Stimulated activated CD8-positive, alpha-beta memory T cell treated with anti-CD3 and anti-CD28 coated beads, Interleukin-4, amount 100 ng/mL, for 1 hour (primary cell): ENCODE measurements at places on chromosomes 13 and 19.

DNA sequence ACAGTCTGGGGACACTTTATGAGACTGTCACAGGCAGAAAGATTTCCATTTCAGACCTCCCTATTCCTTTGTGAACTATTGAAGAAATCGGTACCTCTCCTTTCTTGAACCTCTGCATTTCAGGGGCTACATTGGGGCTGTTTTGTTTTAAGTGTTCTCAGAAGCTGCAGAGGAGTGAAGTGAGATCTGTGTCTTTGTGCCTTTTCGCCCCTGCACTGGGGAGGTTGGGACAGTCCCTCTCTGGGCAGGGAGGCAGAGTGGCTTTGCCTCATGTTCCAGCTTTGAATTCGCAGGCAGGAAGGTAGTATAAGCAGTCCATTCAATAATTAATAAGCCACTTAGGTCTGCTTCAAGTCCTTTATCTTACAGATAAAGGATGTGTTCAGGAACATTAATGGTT, 9.5 kb upstream of the AMER2 start:
- no peak for DNase-seq

- no peak for DNase-seq
These were observed 375.6 kb downstream of the ITGBL1 start for GRCh38 chr13:101828119-101828518.

DNA sequence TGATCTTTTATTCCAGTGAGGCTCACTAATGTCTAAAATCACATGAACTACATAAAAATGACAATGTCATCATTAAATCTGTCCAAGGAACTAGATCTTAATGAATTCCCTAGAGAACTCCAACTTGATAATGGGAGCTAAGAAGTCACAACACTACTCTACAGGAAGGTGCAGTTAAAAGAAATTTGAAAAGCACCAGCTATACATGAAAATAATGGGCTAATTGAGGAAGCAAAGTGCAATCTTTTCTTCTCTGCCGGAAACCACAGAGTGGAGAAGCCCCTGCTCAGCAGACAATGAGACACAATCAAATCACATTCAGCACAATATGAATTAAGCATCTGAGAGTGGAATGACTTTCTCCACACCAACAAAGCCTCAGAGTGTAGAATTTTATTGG, 261.7 kb downstream of the LHFPL6 start:
- DNase-seq: no peak

DNA sequence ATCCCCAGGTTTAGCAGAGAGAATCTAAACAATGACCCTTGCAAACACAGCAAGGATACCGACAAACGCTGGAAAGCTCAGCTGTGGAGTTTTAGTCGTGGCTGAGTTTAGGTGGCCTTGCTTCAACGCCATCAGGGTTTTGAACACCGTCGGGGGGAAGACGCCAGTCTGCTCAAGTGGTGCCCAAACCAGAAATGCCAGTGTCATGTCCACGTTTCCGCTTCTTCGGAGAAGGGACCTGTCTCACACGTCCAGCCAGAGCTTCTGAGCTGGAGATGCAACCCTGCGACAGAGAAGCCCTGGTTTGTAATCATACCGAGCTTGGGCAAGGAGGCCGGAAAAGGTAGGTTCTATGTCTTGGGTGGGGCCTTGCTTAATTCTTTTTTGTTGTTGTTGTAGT, 42.6 kb upstream of the ATP11A start:
- DNase-seq: no peak

DNA sequence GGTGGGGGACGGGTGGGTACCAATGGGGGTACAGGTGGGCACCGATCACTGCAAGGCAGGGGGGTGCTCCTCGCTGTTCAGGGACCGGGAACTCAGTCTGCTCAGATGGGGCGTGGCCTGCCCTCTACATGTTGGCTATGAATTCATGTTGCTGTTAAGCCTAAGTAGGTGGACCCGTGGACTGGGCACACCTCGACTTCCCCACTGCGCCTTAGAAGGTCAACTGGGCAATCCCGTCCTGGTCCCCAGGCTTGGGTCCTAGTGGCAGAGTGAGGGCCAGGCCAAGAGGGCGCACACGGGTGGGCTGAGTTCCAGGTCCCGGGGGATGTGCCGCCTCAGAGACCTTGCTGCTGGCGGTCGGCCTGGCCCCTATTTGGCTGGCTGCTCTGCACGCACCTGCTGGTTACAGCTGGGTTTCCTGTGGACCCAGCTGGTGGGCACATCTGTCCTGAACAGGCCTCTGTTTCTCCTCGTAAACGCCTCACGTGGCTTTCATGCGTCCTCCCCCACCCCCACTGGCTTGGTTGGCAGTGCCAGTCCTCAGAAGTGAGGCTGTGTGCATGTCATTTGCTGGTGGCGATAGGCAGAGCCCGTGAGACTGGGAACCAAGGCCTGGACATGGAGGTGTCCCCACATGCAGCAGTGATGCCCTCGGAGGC, 13.5 kb upstream of the ZNF554 start:
- no peak for DNase-seq

GRCh38 chr19:485077-485476, 11.2 kb upstream of the MADCAM1 start:
- DNase-seq: no peak

DNA sequence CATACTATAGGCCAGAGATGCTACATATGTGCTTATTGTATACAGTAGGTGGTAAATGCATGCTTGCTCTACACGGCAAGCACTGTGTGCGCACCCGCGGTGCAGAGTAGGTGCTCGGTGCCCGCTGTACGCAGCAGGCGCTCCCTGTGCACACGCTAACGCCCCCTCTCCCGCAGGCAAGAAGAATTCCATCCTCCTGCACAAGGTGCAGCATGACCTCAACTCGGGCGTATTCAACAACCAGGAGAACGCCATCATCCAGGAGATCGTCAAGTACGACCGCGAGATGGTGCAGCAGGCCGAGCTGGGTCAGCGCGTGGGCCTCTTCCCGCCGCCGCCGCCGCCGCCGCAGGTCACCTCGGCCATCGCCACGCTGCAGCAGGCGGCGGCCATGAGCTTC, 17.7 kb downstream of the POLRMT start:
- no peak for DNase-seq

GRCh38 chr19:54376610-54377285, 12.0 kb upstream of the LAIR1 start:
- no peak for DNase-seq

DNA sequence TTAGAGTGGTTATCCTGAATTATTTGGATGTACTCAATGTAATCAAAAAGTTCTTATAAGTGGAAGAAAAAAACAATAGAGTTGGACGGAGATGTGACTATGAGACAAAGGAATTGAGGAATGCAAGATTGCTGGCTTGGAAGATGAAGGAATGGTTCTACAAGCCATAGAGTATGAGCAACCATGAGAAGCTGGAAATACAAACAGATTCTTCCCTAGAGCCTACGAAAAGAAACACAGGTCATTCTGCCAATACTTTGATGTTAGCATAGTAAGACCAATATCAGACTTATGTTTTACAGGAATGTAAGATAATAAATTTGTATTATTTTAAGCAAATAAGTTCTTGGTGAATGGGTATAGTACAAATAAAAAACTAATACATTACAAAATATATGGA, 249.2 kb downstream of the DIAPH3 start:
- no peak for DNase-seq

- DNase-seq: no peak
These were observed 37.6 kb upstream of the CD177 start for GRCh38 chr19:43315851-43316250.

GRCh38 chr19:3547767-3548282, 8.9 kb downstream of the TEKTIP1 start:
- no peak for DNase-seq

DNA sequence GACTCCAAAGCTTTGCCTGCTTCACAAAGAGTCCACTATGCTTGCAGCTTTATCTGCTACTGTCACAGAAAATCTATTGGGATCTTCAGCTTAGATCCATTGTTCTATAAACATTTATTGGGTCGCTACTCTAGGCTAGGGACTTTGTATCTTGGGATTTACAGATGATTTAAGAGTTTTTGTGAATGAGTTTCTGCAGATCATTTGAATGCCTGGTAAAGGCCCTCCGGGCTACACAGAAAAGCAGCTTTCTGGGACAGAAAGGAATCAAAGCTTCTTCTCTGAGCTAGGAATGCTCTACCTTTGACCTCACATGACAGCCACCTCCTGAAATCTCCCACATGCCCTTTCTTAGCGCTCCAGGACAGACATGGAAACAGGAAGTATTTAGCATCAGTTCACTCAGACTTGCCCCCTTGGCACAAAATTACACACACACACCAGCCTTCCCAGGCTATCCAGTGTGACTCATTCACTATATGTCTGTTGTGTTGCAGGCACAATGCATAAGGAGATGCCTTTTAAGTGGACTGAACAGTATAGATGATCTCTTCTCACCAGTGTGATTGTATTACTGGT, 492.4 kb downstream of the DACH1 start:
- no peak for DNase-seq

- DNase-seq: no peak
These were observed 173.4 kb downstream of the KATNAL1 start for GRCh38 chr13:30133996-30134395.

GRCh38 chr13:109897988-109898624, 111.7 kb upstream of the IRS2 start:
- DNase-seq: no peak

DNA sequence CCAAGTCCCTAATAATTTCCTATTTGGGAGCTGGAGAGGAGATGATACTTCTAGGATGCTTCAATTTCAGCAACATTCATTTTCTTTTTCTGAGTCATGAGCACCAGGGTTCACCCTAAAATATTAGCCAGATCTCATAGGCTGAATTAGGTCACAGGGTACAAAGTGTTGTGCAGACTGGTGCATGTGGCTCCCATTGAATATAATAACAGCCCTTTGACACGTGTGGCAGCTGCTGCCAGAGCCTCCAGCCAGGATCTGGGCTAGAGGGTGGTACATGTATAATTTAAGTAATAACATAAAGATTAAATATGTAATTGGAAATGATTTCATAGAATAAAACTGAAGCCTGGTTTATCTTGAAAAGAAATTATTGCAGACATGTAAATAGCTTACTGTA, 244.9 kb downstream of the ATP8A2 start:
- no peak for DNase-seq

- DNase-seq: no peak
These were observed 903.1 kb downstream of the SLITRK6 start for GRCh38 chr13:84896128-84896527.

- DNase-seq: no peak
These were observed 8.2 kb upstream of the HSD17B14 start for GRCh38 chr19:48844472-48844871.

DNA sequence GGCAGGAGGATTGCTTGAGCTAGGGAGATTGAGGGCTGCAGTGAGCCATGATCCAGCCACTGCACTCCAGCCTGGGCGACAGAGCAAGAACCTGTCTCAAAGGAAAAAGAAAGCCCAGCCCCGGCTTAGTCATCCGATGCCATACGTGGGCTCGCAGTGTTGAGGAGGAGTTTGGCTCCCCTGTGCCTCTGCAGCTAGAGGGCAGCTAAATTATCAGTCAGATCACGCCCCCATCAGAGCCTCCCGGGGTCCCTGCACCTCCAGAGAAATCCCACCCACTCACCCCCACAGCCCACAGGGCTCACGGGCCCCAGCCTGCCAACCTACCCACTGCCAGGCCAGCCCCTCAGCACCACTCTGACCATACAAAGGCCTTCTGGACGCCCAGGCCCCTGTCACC, 27.6 kb downstream of the MAU2 start:
- no peak for DNase-seq

GRCh38 chr19:43667876-43668405, 2.0 kb downstream of the PLAUR start:
- no peak for DNase-seq

GRCh38 chr19:39070888-39071287, 13.3 kb upstream of the ACP7 start:
- DNase-seq: no peak

DNA sequence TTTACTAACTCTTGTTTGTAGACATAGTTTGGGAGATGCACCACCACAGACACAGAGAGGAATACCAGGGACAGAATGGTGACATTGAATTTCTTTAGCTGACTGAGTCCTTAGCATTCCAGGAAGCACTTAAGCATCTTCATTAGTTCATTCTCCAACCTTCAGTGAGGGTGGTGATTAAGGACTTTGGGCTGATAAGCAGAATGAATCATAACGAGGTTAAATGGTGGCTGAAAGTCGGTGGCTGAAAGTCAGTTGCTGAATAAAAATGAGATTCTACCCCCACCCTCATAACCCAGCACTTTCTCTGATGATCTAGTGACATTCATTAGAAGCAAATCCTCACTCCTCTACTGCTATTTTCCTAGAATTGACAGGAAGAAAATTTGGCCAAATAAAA, 10.6 kb downstream of the PCDH8 start:
- DNase-seq: no peak

DNA sequence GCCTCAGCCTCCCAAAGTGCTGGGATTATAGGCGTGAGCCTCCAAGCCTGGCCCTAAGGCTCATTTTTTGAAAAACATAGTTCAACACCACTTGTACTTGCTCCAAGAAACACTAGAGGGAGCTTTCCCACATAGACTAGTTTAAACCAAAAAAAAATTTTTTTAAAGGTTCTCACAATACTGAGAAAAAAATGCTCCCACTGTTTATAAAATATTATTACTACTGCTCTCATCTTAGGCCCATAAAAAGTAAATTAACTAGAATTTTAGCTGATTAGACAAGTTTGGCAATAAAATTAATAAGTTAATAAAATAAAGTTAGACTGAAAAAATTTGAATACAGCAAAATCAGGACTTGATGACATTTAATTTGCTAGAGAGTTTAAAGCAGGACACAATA, 109.5 kb downstream of the TBC1D4 start:
- no peak for DNase-seq

- no peak for DNase-seq
These were observed 92.6 kb downstream of the SIPA1L3 start for GRCh38 chr19:37999309-38000213.

DNA sequence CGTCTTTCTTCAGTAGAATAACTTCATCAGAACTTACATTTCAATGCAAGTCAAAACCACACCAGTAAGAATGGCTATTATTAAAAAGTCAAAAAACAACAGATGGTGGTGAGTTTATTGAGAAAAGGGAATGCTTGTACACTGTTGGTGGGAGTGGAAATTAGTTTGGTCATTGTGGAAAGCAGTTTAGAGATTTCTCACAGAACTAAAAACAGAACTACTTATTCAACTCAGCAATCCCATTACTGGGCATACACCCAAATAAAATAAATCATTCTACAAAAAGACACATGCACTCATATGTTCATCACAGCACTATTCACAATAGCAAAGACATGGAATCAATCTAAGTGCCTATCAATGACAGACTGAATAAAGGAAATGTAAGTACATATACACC, 231.2 kb downstream of the NHLRC3 start:
- no peak for DNase-seq
